ENCODE measurements at places on chromosomes 16 and 17. TPM values are rescaled to one million over a fixed set of nuclear protein-coding genes. Genes with fewer than 3 reads are reported as not detected.

- H3K36me3 ChIP-seq, result no peaks in the 10 kb centered on the region
- no peak overlapping the region for H3K4me3 ChIP-seq
- no peaks in the 10 kb centered on the region for H3K4me1 ChIP-seq
- DNase-seq, result no peak
- peaks cover 18% of the 10 kb centered on the region for H3K27me3 ChIP-seq
- no peak overlapping the region for H3K27ac ChIP-seq
Measured at GRCh38 chr17:61662741-61663140, 71.7 kb upstream of the NACA2 start.

Gene C17orf113
- not detected for total RNA-seq

Gene CES3
- total RNA-seq, result not detected

DNA sequence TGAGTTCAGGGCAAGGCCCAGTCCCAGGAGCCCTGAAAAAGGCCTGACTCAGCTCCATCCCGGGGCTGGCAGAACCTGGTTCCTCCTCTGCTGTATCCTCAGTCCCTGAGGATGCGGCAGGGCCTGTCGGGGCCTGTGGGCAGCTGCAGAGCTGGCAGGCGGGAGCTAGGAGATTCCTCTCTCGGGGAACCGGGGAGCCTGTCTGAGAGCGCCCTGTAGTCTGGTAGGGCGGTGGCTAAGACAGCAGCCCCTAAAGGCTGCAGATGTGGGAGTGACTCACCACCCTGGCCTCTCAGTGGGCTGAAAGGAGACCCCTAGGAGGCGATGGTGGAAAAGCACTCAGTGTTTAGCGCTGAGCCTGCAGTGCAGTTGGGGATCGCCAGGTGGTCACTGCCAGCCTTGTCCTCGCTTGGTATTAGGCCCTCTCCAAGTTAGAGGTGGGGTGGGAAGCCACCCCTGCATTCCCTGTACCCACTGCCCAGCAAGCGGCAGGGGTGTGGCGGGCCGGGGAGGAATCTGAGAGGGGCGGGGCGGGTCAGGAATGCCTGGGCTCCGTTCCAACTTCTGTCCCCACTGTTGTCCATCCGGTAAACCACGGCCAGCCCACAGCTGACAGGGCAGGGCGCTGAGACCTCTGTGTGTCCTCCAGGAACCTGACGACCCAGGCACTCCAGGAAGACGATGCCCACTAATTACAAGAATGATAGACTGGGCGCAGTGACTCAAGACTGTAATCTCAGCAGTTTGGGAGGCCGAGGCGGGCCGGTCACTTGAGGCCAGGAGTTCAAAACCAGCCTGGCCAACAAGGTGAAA is 29.5 kb upstream of the CDH1 start:
- peaks cover 11% of the 10 kb centered on the region for H3K4me1 ChIP-seq
- H3K36me3 ChIP-seq, result no peaks in the 10 kb centered on the region
- H3K27me3 ChIP-seq, result peaks cover 21% of the 10 kb centered on the region
- H3K4me3 ChIP-seq, result no peak overlapping the region

GRCh38 chr17:1486802-1487695 is 5.4 kb downstream of the MYO1C start:
- peaks cover 17% of the 10 kb centered on the region for H3K27me3 ChIP-seq
- H3K4me3 ChIP-seq, result peak overlapping the region; percentile 83
- H3K4me1 ChIP-seq, result peaks cover 17% of the 10 kb centered on the region

GRCh38 chr17:34733333-34733732 is 154.0 kb downstream of the TMEM132E start:
- H3K4me1 ChIP-seq, result no peaks in the 10 kb centered on the region
- no peak overlapping the region for H3K4me3 ChIP-seq
- no peak for DNase-seq
- H3K27me3 ChIP-seq, result peaks cover 12% of the 10 kb centered on the region

Gene FBXW10
- not detected for total RNA-seq

DNA sequence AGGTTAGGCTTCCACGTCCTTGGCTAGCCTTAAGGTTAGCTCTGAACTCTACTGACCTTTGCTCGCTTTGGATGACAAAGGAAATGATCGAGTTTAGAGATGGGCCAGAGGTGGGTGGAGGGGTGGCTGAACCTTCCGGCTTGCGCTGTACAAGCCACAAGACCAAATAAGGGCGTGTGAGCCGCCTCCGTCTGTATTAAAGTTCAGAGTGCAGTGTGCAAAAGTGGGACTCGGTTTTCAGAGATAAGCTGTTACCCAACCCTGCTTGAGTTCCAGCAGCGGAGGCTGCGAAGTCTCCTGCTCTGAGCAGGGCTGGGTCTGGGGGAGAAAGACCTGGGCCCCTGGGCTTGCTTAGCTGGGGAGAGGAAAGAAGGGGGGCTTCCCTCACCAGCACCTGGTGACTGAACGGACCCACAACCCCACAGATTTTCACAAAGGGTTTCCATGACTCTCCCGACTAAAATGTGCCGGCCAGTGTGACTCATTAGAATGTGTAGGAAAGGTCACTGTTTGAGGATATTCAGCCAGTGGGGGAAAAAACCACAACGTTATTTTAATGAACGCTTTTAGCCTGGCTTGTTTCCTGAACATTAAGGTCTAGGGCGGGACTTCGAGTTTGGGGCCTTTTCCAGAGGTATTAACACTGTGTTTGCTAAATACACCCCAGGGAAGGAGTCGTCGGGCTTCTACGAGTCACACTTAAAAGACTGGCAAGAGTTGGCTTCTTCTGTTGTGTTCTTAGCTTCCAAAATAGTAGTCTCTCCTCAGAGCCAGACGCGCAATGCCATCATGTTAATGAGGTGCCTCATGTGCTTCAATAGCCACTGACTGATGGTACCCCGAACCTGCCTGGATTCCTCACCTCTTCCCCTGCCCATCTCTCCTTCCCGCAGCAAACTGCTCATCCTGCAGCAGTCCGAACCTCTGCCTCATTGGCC is 67.0 kb downstream of the CENPV start:
- H3K27me3 ChIP-seq, result no peaks in the 10 kb centered on the region
- H3K4me1 ChIP-seq, result peaks cover 44% of the 10 kb centered on the region
- peak overlapping the region; percentile 87 for H3K27ac ChIP-seq
- H3K4me3 ChIP-seq, result peak overlapping the region; percentile 83
- DNase-seq, result peak; percentile 90

Gene SLC13A2
- total RNA-seq, result not detected

- peaks cover 24% of the 10 kb centered on the region for H3K27me3 ChIP-seq
- H3K4me1 ChIP-seq, result peaks cover 10% of the 10 kb centered on the region
- no peak overlapping the region for H3K4me3 ChIP-seq
- no peaks in the 10 kb centered on the region for H3K36me3 ChIP-seq
- no peak for DNase-seq
Measured at GRCh38 chr16:56628486-56629350, 3.1 kb downstream of the MT1E start.

Gene AGRP
- not detected for total RNA-seq

- peak overlapping the region; percentile 88 for H3K27ac ChIP-seq
- H3K4me1 ChIP-seq, result peaks cover 67% of the 10 kb centered on the region
- peaks cover 9% of the 10 kb centered on the region for H3K36me3 ChIP-seq
- H3K27me3 ChIP-seq, result no peaks in the 10 kb centered on the region
- DNase-seq, result peak; percentile 71
- peak overlapping the region; percentile 94 for H3K4me3 ChIP-seq
Measured at GRCh38 chr17:57986841-57987580, 1.0 kb downstream of the VEZF1 start.

Gene TEX14
- total RNA-seq, result 0.22 TPM

Gene SMTNL2
- total RNA-seq, result not detected

Gene AANAT
- total RNA-seq, result 0.78 TPM

Data from natural killer cell treated with Interleukin-12 subunit alpha and Interleukin-12 subunit beta and Interleukin-15 and Interleukin-18, amount 100 ng/mL, for 72 hours (primary cell).